ENCODE measurements at places on chromosomes 1 and 21.
A peak's percentile ranks its signal among the peaks of the same experiment; 100 is the strongest.

DNA sequence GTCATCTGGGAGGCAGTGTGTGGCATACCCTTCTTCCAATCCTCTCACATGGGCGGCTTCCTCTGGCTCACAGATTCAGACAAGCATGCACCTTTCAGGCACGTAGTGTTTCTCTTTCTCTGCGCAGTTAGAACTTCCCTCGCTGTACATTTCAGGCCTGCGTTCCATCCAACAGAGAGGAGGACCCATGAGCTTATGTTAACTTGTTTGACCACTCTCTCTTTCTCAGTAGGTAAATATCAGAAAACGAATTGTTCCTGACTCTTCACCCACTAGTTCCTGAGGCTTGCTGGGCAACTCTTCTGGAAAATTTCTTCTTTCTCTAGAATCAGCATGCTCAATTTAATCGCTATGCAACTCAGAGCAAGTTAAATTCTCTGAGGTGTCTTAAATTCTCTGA lies 85.5 kb downstream of the DDX20 start:
- no peak for DNase-seq

- DNase-seq = no peak
Measured at GRCh38 chr1:19484798-19485361, 459 bp downstream of the CAPZB start.

- no peak for DNase-seq
Measured at GRCh38 chr1:167467126-167467710, 51.1 kb downstream of the CD247 start.

DNA sequence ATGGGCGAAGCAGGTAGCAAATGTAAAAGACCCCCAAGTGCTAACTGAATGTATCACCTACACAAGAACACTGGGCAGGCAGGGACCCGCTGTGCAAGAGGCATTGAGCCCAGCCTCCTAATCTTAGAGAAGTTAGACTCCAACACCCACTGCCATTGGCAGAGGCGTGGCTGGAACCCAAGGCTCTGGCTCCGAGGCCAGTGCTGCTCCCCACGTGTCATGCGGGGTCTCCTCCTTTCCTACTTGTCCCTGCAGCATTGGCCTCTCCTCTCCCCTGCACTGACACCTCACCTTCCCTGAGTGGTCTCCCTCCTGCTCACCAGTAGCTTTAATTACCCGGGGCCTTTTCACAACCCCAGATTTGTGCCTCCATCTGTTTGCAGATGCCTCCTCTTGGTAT lies 107.0 kb downstream of the GALNT2 start:
- no peak for DNase-seq

DNA sequence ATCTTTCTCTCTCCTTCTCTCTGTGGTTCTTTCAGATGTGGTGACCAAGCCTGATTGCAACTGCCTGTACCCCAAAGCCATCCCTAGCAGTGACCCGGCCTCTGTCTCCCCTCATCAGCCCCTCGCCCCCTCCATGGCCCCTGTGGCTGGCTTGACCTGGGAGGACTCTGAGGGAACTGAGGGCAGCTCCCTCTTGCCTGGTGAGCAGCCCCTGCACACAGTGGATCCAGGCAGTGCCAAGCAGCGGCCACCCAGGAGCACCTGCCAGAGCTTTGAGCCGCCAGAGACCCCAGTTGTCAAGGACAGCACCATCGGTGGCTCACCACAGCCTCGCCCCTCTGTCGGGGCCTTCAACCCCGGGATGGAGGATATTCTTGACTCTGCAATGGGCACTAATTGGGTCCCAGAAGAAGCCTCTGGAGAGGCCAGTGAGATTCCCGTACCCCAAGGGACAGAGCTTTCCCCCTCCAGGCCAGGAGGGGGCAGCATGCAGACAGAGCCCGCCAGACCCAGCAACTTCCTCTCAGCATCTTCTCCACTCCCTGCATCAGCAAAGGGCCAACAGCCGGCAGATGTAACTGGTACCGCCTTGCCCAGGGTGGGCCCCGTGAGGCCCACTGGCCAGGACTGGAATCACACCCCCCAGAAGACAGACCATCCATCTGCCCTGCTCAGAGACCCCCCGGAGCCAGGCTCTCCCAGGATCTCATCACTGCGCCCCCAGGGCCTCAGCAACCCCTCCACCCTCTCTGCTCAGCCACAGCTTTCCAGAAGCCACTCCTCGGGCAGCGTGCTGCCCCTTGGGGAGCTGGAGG lies 12.7 kb downstream of the CSF1 start:
- DNase-seq = no peak

GRCh38 chr1:217586586-217586985 lies 44.3 kb downstream of the GPATCH2 start:
- DNase-seq = no peak

- no peak for DNase-seq
Measured at GRCh38 chr1:162169031-162169790, 99.7 kb downstream of the NOS1AP start.

GRCh38 chr1:57024855-57025254 lies 59.0 kb upstream of the C8B start:
- DNase-seq = peak; percentile 51

- no peak for DNase-seq
Measured at GRCh38 chr1:198904321-198904720, 265.5 kb downstream of the PTPRC start.

- no peak for DNase-seq
Measured at GRCh38 chr1:244339776-244340175, 111.9 kb downstream of the ADSS2 start.

DNA sequence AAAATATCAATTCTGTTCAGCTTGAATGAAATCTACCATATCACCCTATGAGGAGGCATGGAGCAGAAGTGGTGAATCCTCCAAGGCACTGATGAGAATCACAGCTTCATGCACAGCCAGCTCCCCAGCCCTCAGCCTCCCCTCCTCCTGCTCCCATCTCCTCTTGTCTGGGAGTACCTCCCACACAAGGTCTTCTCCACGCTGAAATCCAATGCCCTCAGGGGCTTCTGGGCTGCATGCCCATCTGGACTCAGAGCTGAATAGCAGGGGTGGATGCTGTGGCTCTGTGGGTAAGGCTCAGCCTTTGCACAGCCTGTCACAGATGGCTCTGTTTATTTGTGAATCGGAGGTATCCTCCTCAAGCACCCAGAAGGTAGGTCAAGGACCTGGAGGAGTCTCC lies 48.6 kb downstream of the KCNC4 start:
- DNase-seq = peak; percentile 97

DNA sequence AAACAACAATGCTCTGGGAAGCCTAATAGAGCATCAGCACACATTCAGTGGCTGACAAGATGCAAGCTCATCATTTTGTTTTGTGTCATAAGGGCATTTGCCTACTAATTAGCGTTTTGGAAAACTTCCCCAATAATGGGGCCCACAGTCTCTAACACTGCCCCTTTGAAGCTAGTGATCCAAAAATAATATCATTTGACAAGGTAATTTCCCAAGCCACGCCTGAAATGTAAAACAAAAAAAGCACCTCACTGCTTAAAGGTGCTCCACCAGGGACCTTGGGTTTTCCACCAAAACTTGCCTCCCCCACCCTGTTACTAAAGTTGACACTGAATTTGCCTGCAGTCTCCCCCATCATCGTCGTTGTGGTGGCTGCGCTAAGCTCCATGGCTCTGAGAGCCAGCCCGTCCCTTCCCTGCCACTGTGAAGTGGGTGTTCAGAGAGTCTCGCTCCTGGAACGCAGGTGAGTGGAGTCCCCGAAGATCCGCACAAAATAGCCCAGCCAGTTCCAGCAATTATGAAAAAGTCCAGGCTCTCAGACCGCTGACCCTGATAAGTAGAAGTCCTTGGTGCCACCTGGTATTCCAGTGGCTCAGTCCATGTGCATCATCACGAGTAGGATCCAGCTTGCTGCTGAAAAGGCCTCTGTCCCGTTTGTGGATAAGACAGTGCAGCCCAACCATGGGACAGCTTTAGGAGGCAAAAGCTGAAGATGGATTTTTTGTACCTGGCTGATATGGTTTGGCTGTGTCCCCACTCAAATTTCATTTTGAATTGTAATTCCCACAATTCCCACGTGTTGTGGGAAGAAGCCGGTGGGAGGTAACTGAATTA lies 52.2 kb downstream of the RAB3GAP2 start:
- DNase-seq = no peak

DNA sequence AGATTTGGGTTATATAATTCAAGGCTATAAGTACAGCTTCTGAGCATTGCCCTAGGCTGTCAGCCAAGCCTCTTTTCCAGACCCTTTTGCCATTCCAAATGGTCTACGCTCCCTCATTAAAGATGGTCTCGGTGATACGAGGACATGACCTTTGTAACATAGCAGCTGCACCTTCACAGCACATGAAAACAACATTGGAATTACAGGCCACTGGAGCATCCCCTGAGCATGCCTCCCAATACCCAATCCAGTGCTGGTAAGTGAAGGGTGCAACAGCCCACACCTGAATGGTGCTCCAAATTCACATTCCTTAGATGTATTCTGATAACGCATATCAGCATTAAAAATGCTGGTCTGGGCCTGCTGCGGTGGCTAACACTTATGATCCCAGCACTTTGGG lies 20.1 kb upstream of the PTPRF start:
- no peak for DNase-seq

- no peak for DNase-seq
Measured at GRCh38 chr1:19955534-19956170, 23.8 kb downstream of the PLA2G2A start.

DNA sequence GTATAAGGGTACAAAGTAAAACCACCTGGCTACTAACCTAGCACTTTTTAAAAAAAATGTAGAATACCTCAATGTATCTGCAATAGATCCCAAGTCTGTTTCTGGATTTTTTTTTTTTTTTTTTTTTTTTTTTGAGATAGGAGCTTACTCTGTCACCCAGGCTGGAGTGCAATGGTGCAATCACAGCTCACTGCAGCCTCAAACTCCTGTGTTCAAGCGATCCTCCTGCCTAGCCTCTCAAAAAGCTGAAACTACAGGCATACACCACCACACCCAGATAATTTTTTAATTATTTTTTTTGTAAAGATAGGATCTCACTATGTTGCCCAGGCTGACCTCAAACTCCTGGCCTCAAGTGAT lies 537.5 kb upstream of the CAMK1G start:
- DNase-seq = no peak

DNA sequence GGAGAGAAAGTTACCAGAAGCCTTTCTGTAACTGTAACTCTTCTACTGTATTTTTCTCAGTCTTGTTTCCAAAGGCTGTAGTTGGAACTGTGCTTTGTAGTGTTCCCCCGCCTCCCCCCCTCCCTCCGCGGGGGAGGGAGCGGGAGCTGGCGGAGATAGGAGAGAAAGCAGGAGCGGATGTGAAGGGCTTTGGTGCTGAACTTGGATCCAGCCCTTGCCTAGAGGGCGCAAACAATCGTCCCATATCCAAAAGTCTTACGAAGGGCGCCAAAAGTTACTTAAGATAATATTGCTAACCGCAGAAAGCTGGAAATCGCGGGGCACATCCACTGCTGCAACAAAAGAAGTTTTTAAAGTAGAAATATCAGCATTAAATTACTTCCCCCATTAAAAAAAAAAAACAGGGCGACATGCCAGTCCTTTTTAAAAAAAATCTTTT lies 2.4 kb upstream of the NFIA start:
- peak; percentile 80 for DNase-seq

GRCh38 chr1:84406346-84406861 lies 8.1 kb downstream of the DNASE2B start:
- DNase-seq = no peak

All from NCI-H2171 treated with DMSO at 0.1 percent for 48 hours (cell line).